HCEC 1CT (cell line): ENCODE measurements at places on chromosomes 12 and 14.

DNA sequence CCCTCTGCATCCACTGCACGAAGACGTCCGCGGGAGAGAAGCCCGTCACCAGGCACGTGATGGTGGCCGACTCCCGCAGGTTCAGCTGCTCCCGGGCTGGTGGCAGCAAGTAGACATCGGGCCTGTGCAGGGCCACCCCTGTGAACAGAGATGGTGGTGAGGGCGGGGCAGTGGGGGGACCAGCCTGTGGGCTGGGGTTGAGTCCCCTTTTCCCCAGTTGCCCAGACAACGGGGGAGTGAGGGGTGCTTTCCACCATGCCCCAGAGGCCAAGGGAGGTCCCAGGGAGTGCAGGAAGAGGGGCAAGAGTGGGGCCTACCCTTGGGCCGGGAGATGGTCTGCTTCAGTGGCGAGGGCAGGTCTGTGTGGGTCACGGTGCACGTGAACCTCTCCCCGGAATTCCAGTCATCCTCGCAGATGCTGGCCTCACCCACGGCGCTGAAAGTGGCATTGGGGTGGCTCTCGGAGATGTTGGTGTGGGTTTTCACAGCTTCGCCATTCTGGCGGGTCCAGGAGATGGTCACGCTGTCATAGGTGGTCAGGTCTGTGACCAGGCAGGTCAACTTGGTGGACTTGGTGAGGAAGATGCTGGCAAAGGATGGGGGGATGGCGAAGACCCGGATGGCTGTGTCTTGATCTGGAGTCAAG lies 328.3 kb downstream of the TMEM121 start:
- no peak for DNase-seq

- peak; percentile 80 for DNase-seq
These were observed 31.5 kb downstream of the SLC6A12 start for GRCh38 chr12:182381-182892.

DNA sequence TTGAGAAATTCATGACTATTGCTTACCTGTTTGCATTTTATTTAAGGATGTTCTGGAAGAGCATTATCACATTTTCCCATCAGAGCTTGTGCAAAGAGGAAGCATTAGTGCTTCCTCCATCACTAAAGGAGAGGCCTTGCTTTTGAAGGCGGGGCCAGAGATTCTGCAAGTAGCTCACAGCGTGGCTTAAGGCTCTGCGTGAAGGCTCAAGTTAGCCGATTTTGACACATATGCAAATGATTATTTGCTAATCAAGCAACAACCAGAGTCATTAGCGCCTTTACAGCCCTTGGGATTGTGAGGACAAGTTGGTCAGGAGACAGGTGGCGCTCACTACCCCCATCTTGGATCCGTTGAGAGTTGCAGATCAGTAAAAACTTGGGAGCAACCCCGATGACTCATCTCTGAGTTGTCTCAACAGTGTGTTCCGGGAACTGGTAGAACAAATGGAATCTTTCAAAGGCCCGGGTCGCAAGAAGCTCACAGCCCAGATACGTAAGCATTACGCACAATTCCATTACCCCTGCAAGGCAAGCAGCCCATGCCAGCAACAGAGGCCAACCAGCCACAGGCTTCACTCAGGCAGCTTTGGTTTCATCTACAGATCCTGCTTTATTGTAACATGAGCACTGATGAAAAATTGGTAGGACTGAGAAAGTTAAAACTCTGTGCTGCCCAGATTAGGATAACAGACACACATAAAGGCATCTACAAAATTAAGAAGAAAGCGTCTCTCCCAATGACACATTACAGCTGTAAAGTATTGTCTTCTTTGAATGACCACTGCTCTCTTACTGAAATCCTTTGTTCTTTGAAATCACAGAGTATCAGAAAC lies 34.9 kb upstream of the SPTSSA start:
- DNase-seq: peak; percentile 99

- DNase-seq: no peak
These were observed 376.4 kb upstream of the DDHD1 start for GRCh38 chr14:53529519-53529918.

- DNase-seq: no peak
These were observed 48.4 kb upstream of the NID2 start for GRCh38 chr14:52117111-52117832.

- DNase-seq: no peak
These were observed 310.0 kb upstream of the DDHD1 start for GRCh38 chr14:53462931-53463778.

GRCh38 chr12:13210236-13211190 lies 14.0 kb downstream of the EMP1 start:
- DNase-seq: no peak

DNA sequence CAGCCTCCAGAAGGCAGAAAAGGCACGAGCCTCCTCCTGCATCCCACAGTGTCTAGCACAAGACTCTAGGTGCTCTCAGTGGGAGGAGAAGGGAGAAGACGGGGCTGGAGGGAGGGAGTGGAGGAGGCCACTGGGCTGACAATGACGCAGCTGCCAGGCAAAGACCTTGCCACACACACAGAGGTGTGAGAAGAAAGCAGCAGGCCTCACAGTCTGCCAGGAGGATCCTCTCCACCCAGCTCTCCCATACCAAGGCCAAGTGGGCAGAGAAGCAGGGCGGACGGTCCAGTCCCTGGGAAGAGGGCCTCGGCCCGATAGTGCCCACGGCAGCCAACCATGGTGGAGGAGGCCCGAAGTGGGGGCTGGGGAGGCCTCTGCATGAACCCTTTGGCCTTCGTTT lies 78.9 kb downstream of the NCOR2 start:
- DNase-seq: no peak

DNA sequence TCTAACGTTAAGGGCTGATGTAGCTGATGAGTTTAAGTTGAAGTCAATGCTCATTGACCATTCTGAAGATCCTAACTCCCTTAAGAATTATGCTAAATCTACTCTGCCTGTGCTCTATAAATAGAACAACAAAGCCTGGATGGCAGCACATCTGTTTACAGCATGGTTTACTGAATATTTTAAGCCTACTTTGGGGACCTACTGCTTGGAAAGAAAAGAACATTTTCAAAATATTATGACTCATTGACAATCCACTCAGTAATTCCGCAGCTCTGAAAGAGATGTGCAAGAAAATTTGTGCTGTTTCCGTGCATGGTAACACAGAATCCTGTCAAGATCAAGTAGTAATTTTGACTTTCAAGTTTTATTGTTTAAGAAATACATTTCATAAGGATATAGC lies 35.0 kb upstream of the NAV3 start:
- peak; percentile 41 for DNase-seq

DNA sequence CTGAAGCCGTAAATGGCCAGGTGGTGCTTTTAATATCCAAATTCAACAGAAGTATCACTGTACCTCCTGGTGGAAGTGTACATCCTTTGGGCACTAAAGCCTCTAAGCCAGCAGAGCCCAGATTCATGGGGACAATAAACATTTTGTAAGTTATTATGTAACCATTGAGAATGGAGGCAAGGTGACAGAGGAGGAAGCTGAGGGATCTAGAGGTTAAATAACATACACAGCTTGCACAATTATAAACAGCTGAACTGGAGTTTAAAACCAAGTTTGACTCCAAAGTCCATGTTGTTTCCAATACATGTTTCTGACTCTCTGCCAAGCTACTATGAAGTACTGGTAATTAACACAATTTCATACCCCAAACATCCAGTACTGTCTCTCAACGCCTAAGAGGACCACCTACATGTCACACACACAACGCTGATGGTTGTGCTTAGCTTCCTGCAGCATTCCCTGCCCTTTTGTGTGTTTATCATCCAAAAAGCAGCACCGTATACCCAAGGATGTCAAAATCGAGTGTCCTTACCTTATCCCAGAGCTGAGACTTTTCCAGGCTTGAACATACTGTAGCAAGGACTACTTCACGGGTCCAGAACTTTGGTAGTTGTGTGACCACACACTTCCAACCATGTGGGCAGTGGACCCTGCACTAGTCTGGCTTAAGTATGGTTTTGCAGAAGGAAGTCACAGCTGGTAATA lies 41.3 kb downstream of the EGLN3 start:
- DNase-seq: no peak

DNA sequence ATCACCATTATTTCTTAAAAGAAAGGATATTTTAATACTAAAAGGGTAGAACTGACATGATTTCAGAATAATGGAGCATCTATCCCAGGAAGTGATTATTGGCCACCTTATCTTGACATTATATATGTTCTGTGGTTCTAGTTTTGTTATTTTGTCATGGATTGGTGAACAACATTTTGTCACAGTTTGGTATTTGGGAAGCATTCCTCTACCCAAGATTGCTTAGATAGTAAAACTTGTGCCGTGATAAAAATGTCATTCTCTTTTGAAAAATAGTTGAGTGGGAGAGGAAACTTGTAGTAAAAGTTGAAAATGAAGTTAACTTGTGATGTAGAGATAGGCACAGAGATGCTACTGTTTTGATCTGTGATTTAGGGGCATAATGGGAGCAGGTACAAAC lies 65.7 kb downstream of the TMX1 start:
- no peak for DNase-seq

GRCh38 chr12:8636581-8636980 lies 23.9 kb upstream of the AICDA start:
- no peak for DNase-seq

DNA sequence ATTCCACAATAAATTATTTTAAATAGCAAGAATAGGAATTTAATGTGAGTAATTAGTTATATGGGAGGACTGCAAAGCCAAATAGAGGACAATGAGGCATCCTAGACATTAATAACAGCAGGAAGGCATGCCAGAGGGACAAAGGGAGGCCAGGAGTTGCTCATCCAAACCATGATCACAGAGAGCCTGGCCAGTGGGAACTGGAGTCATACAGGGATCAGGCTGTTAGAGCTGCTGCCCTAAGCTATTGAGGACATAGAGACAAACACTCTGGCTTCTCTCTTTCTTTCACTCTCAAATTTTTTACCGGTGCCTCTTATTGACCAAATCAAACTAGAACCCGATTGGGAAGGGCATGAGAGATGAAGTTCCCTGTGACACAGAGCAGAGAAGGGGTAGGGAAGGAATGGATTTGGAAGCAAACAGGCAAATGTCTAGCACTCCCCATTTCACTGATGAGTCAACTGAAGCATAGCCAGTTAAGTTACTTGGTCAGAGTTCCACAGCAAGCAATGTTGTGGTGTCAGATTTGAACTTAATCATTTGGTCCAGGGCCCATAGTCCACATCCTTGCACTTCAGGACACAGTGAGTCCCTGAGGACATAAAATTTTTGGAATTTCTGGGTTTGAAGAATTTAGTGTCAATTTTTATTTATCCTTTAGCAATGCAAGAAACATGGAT lies 17.9 kb upstream of the CFAP54 start:
- DNase-seq: peak; percentile 75

- DNase-seq: no peak
These were observed 344.9 kb downstream of the DPF3 start for GRCh38 chr14:72549026-72549425.

DNA sequence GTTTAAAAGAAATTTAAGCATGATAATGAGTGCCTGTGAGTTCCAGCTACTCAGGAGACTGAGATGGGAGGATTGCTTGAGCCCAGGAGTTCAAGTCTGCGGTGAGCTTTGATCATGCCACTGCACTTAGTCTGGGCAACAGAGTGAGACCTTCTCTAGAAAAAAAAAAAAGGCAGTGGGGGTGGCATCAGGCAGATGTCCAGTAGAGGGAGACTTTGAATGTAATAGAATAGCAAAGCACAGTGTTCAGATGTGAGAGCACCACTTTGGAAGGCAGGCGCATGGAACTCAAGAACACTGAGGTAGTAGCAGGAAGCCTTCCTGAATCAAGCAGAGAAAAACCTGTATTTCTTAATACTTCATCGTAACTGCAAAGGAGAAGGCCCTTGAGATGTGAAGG lies 394.5 kb upstream of the GARIN6 start:
- DNase-seq: no peak

GRCh38 chr12:129503802-129504201 lies 400.0 kb downstream of the TMEM132D start:
- no peak for DNase-seq

DNA sequence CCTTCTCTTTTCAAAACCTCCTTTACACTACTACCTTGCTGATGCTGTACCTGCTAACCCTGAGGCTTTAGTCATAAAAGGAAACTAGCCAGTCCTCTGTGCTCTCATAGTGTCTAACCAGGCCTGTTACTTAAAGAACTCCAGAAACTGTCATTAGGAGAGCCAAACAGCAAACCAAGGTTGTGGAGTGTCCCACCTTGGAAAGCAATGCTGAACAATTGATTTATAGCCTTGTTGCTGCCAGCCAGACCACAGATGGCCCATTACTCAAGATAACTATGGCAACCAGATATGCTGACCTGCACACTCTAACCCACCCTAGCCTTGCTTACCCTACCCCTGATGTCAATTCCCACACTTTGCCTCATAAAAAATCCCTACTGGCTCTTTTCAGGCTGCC lies 26.5 kb upstream of the BCAT1 start:
- no peak for DNase-seq

DNA sequence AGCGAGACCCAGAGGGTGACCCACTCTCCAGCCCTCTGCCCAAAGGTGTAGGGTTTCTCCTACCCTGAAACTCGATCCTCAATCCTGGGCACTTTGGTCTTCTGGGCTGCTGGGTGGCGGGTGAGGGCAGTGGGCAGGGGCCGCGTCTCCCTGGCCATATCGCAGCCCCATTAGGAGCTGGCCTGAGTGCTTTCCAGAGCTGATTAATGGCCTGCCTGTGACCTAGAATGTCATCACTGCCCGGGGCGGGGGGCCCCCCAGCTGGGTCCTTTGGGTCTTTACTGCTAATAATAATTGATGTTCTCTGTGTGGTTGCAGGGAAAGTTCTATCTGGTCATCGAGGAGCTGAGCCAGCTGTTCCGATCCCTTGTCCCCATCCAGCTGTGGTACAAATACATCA lies 47.8 kb downstream of the HRK start:
- DNase-seq: no peak

DNA sequence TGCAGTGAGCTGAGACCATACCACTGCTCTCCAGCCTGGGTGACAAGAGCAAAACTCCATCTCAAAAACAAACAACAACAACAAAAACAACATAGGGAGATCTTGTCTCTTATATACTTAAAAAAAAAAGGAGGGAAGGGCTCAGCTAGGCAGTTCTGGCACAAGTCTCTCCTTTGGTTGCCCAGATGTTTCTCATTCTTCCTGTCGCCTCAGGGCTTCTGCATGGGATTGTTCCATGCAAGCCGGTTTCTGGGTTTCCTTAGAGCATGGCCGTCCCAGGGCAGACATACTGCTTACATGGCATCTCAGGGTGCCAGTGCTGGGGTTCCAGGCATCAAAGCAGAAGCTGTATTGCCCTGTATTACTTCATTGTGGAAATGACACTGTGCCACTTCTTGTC lies 5.2 kb upstream of the SLC8B1 start:
- no peak for DNase-seq

DNA sequence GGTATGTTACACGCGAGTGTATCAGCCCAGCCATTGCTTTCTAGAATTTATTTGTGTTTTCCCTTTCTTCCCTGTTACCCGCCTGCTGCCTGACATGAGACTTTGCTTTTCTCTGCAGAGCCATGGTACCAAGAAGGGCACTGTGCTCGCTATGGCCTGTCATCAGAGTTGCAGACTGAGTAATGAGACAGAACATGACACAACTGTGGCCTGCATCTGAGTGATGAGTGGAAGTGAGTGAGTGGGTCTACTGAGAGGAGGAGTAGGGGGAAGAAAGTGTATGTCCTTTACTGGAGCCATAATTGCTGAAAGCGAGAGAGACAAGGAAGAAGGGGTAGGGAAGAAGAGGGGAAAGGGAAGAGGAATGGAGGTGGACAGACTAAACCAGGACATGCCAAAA lies 2.9 kb downstream of the RILPL1 start:
- DNase-seq: no peak
